SK-N-SH (cell line): ENCODE measurements at places on chromosomes 12 and 14.
A peak's percentile ranks its signal among the peaks of the same experiment; 100 is the strongest.

DNA sequence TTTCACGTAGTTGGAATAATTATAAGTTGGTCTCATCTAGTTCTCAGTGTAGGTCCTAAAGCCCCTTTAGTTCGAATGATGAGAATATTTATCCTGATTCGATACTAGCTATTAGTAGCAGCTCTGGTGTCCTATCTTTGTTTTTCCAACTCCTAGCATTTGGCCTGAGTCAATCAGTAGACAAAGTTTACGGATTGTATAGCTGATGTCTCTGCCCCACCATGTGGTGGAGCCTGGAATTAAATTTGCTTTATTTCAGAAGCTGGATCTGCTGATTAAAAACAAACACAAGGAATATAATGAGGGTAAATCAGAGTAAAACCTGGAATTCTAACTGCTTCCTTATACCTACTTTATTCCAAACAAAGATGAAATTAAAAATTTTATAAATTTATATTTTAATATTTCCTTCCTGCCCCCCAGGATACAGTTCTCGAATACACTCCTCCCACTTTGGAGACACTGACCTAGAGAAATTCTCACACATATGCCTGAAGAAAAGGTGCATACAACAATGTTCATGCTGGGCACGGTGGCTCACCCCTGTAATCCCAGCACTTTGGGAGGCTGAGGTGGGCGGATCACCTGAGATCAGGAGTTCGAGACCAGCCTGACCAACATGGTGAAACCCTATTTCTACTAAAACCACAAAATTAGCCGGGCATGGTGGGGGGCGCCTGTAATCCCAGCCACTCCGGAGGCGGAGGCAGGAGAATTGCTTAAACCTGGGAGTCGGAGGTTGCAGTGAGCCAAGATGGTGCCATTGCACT, 7.6 kb upstream of the BRMS1L start:
- DNase-seq = peak; percentile 72

GRCh38 chr14:63964113-63964512, 111.3 kb downstream of the SYNE2 start:
- DNase-seq = no peak

GRCh38 chr14:92760524-92760805, 12.0 kb upstream of the LGMN start:
- no peak for DNase-seq

DNA sequence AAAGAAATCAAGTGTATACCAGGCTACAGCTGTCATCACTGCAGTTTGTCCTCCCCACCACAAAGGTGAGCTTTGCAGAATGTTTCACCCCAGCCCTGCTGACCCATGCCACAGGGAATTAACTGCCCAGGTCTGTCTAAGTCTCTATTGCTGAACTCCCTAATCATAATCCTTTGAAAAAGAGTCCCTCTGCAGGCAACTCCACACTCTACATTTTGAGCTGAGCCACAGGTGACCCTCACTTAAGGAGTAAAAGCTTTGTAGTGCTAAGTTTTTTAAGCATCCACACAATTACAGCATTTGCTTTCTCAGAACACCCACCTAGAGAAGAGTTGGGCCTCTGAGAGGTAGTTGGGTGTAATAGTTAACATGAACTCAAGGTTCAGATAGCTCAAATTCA, 90.0 kb downstream of the C12orf50 start:
- DNase-seq = no peak

DNA sequence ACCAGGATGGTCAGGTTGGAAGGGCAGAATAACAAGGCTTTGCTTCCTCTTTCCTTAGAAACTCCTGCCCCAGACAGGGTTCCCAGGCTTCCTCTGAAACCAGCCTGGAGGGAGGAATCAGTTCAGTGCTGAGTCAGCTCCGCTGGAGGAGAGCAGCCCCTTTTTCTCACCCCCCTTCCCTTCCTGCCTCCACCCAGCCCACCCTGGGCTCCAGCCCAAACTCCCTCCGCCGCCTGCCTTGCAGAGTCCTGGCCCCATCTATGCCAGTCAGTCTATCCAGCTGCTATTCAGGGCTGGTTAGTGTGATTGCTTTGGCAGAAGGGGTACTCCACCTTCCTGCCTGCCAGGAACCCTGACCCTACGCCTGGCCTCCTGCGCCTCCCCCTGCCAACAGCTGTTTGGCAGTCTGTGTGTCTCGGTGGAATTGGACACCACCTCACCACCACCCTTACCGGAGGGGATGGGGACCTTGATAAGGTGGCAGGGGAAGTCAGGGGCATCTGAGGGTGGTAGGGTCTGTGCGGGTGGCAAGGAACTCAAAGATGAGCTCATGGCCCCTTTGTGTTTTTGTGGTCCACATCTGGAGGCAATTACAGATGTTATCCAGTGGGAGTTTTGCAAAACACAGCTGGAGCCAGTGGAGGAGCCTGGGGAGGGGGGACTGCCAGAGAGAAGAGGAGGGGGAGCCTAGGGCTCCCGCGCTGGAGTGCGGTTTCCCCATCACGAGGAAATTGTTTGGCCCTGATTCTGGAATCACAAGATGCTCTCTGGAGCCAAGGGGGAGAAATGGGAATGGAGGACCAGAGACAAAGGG, 12.2 kb downstream of the MMP14 start:
- peak; percentile 90 for DNase-seq

DNA sequence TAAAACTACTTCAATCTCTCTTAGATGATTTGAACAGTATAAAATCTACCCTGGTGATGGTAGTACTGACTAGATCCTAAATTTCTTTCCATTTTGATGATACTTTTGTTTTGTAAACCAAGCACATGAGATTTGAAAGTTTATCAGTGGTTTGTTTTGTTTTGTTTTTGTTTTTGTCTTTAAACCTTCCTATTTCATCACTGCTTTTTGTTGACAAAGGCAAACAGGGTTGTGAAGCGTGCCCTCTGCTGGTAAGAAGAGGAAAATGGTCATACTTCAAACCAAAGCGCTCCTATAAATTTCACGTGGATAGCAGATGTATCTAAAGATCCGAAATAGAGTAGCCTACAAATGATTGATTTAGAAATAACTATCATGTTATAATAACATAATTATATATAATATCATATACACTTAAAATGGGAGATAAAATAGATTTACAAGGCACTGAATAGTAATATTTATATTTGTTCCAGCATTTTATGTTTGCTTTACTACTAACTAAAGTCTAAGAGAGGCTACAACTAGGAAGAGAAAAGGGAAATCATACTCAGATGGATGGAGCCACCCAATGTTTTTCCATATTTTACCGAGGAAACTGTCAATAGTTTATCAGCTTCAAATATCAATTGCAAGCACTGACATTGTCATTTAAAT, 254.0 kb upstream of the USP15 start:
- peak; percentile 49 for DNase-seq

- no peak for DNase-seq
Measured at GRCh38 chr12:127174881-127175280, 1092.1 kb upstream of the TMEM132C start.

- no peak for DNase-seq
Measured at GRCh38 chr14:64779472-64779871, 75.2 kb downstream of the PLEKHG3 start.
